Activated CD8-positive, alpha-beta T cell treated with anti-CD3 and anti-CD28 coated beads for 36 hours (primary cell): ENCODE measurements at places on chromosomes 1 and 21. TPM values are rescaled to one million over a fixed set of nuclear protein-coding genes. Genes with fewer than 3 reads are reported as not detected.
A peak's percentile ranks its signal among the peaks of the same experiment; 100 is the strongest.

DMRTA2 gene
- not detected for total RNA-seq

DNA sequence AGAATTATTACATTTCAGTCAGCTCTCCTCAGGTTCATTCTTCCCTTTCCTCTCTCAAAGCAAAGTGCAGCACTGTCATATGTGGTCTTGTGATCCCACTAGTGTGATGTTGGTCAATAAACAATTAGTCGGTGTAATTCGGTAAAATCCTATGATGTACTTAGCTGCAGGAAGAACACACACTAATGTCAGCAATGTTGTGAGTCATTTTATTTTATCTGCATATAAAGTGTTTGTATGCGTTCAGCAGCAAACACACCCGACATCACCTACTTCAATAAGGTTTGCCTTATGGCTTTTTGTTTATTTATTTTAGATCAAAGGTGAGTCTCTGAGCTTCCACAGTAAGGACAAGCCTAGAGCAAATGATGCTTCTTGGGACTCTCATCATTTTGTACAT, 47.8 kb downstream of the PTPN14 start:
- DNase-seq, result no peak
- no peak overlapping the region for H3K27ac ChIP-seq
- no peaks in the 10 kb centered on the region for H3K4me1 ChIP-seq
- H3K4me3 ChIP-seq, result no peak overlapping the region
- H3K27me3 ChIP-seq, result peaks cover 11% of the 10 kb centered on the region
- H3K36me3 ChIP-seq, result no peaks in the 10 kb centered on the region

DNA sequence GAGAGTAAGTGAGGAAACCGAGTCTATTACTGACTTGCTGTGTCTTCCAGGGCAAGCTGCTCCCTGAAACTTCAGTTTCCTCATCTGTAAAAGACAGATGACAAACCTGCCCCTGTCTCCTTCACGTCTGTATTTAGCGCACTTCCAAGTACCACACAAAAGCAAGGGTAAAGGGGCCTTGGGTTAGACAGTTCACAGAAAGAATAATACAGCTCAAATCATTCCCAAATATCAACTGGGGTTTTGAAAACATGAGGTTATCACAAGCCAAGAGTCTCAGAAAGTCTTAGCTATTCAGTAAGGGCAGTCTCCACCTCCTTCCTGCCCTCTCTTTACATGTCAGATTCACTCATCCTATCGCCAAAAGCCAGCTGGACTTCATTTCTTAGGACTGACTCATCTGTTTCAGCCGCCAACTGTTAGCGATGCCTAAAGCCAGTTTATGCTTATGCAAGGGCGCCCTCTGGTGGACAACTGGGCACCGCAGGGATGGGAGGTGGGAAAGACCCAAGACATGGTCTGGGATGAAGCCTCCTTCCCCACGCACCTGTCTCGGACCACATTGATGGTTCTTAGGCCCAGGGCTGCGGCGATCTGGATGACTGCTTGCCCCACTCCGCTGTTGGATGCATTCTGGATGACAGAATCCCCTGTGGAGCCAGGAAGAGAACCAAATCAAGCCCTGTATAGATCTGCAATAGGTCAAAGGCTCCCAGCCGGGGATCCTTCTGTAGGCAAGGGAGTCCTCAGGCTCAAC, 21.1 kb upstream of the SRSF4 start:
- DNase-seq, result peak; percentile 97
- peaks cover 15% of the 10 kb centered on the region for H3K4me1 ChIP-seq
- no peaks in the 10 kb centered on the region for H3K27me3 ChIP-seq
- no peak overlapping the region for H3K4me3 ChIP-seq

ALPL gene
- total RNA-seq, result not detected

GRCh38 chr1:1841575-1841995, 49.3 kb downstream of the GNB1 start:
- H3K27me3 ChIP-seq, result no peaks in the 10 kb centered on the region
- peaks cover 11% of the 10 kb centered on the region for H3K36me3 ChIP-seq
- peaks cover 38% of the 10 kb centered on the region for H3K4me1 ChIP-seq
- DNase-seq, result no peak

KRTAP6-3 gene
- not detected for total RNA-seq

GRCh38 chr21:45640888-45641479, 2.5 kb upstream of the PCBP3 start:
- no peak overlapping the region for H3K4me3 ChIP-seq
- H3K27ac ChIP-seq, result no peak overlapping the region
- H3K4me1 ChIP-seq, result peaks cover 41% of the 10 kb centered on the region
- peaks cover 13% of the 10 kb centered on the region for H3K27me3 ChIP-seq
- H3K36me3 ChIP-seq, result no peaks in the 10 kb centered on the region

SPATA45 gene
- total RNA-seq, result not detected

GRCh38 chr1:47771751-47772150, 225.4 kb downstream of the TRABD2B start:
- no peak overlapping the region for H3K27ac ChIP-seq
- DNase-seq, result no peak
- no peak overlapping the region for H3K4me3 ChIP-seq
- no peaks in the 10 kb centered on the region for H3K4me1 ChIP-seq
- H3K27me3 ChIP-seq, result peaks cover 2% of the 10 kb centered on the region

DNA sequence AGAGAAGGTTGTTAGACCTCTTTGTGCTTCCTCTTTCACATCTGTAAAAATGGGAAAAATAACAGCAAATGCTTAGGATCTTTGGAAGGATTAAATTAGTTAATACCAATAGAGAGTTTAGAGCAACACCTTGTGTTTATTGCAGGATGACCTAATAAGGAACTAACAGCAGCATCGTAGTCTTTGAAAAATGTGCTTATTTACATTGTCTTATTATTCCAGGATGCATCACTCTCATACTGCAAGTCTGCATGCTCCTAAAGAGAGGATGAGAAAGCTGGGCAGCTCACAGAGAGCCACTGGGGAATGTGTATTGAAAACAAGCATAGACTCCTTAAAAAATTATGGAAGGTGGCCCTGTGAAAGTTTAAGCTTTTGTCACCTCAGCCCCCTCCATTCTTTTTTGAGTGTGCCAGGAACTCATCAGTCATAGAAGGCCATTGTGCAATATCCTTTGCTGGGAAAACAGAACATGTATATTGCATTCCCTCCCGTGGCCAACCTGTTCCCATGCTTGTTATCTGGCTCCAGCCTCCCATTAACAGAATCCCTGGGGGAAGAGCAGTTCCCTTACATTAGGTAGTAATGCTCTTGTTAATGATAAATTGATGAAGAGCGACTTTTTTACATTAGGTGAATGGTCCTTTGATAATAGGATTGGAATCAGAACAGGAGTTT, 180.7 kb downstream of the ZNF326 start:
- no peaks in the 10 kb centered on the region for H3K36me3 ChIP-seq
- H3K27ac ChIP-seq, result no peak overlapping the region
- no peak overlapping the region for H3K4me3 ChIP-seq
- no peaks in the 10 kb centered on the region for H3K4me1 ChIP-seq
- DNase-seq, result no peak
